ENCODE measurements at places on chromosomes 2 and 18.

- peak; percentile 21 for DNase-seq
Measured at GRCh38 chr2:39732482-39732881, 46.6 kb downstream of the THUMPD2 start.

- no peak for DNase-seq
Measured at GRCh38 chr2:150145299-150145692, 342.2 kb downstream of the RND3 start.

GRCh38 chr18:55778788-55779690, 191.0 kb upstream of the TCF4 start:
- DNase-seq, result peak; percentile 31

DNA sequence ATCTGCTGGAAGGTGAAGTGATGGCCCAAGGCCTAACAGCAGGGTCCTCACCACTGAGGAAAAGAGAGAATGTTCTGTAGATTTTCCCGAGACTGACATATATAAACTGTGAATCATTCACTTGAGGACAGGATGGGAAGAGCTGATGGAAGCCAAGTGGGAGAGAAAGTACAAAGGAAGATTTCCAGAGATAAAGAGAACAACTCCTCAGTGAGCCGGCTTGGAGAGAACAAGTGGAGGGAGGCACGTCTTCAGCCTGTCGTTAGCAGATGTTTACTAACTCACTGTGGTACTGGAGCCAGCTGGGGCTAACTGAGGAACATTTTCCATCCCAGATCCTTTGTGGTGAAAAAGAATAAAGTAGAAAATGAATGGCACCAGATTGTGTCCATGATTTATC, 552.9 kb upstream of the TNP1 start:
- no peak for DNase-seq

GRCh38 chr2:113877711-113878598, 11.9 kb upstream of the ACTR3 start:
- DNase-seq, result no peak

GRCh38 chr18:50372743-50373142, 2.1 kb upstream of the SKA1 start:
- no peak for DNase-seq
